ENCODE measurements at places on chromosomes 4 and X. TPM values are rescaled to one million over a fixed set of nuclear protein-coding genes. Genes with fewer than 3 reads are reported as not detected.

GRCh38 chr4:140579278-140579677 lies 10.5 kb upstream of the UCP1 start:
- H3K27ac ChIP-seq, result no peak overlapping the region
- no peaks in the 10 kb centered on the region for H3K36me3 ChIP-seq
- peaks cover 4% of the 10 kb centered on the region for H3K4me1 ChIP-seq
- no peak overlapping the region for H3K4me3 ChIP-seq

DNA sequence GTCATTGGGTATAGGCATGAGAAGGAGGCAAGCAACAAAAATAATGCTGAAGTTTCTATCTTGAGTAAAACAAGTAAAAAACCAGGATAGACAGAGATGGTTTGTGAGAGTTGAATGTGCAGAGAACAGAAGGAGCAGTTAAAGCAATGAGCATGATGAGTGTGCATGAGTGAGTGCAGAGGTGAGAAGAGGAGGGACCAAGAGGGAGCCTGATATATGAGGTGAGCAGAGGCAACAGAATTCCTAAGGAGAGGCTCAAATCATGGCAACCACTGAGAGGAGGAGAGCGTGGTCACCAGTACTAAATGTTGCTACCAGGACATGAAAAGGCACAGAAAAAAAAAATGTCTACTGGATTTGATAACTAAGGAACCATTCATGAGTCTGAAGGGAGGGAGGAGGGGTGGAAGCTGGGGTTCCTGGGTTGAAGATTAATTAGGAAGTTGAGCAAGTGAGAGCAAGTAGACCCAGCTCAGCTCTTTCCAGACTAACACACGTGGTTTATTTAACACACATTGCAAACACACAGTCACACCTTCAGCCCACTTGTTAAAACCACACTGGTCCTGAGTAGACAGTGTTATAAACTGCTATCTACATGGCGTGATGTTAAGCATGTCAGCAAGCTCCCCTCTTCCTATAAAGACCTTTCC lies 69.0 kb upstream of the IQCM start:
- no peaks in the 10 kb centered on the region for H3K27me3 ChIP-seq
- H3K4me3 ChIP-seq, result no peak overlapping the region
- H3K36me3 ChIP-seq, result no peaks in the 10 kb centered on the region
- H3K4me1 ChIP-seq, result no peaks in the 10 kb centered on the region

Gene GPM6B
- 119 TPM for total RNA-seq

Gene ZNF732
- total RNA-seq, result 5.1 TPM

DNA sequence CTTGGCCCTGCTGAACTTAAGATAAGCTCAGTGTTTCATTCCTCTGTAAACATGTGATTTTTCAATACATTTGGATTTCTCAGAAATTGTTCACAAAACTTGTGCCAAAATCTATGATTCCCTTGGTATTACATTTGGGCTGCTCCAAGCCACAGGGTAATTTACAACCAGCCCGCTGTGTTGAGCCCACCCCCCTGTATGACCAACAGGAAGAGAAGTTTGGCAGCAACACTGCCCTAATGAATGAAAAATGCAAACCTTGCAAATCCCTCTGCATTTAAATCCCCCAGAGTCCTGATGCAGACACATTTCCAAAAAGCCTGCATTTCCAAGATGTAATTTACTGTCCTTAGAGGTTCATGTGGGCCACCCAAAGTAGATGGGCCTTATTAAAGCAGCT lies 34.1 kb upstream of the GAB1 start:
- DNase-seq, result no peak
- no peak overlapping the region for H3K4me3 ChIP-seq
- H3K27ac ChIP-seq, result no peak overlapping the region
- no peaks in the 10 kb centered on the region for H3K36me3 ChIP-seq

- DNase-seq, result no peak
- no peaks in the 10 kb centered on the region for H3K27me3 ChIP-seq
- no peak overlapping the region for H3K27ac ChIP-seq
- H3K36me3 ChIP-seq, result no peaks in the 10 kb centered on the region
Observed at GRCh38 chr4:143188136-143189088, 3.7 kb downstream of the USP38 start.

DNA sequence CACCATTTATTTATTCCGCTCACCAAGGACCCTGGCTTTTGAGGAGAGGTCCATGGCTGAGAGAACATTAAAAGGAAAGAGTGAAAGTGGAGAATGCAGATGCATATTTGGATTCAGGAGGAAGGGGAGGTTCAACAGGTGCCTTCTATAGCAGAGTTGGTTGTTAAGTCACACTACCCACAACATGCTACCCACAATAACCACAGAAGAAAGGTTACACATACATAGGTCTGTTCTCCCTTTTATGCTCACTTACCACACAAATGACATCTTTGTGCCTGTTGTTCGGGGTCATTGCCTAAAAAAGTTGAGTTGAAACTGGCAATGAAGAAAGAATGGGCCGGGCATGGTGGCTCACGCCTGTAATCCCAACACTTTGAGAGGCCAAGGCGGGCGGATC lies 587.4 kb downstream of the RPA4 start:
- no peak for DNase-seq
- H3K4me1 ChIP-seq, result peaks cover 22% of the 10 kb centered on the region
- no peak overlapping the region for H3K27ac ChIP-seq
- no peaks in the 10 kb centered on the region for H3K27me3 ChIP-seq

- H3K27ac ChIP-seq, result no peak overlapping the region
- no peaks in the 10 kb centered on the region for H3K27me3 ChIP-seq
- peaks cover 7% of the 10 kb centered on the region for H3K36me3 ChIP-seq
- peak; percentile 30 for DNase-seq
- H3K4me3 ChIP-seq, result peak overlapping the region; percentile 84
Observed at GRCh38 chr4:2818351-2818939, 25.2 kb upstream of the ADD1 start.

DNA sequence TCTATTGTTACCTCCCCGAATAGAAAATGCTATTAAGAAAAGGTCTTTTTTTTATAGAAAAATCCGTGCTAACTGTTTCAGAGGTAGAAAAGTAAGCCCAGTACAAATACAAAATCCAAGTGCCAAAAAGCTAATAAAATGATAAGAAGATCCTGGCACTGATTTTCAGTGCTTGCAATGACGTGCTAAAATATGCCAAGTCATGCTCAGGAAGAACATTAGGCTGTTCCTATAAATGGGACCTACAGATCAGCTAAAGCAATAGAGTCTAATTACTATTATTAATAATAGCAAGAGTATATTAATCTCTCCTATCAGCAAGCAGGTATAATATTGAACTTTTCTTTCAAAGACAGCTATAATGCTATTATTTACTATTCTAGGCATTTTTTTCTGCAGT lies 305.8 kb downstream of the PPARGC1A start:
- H3K27ac ChIP-seq, result no peak overlapping the region
- no peaks in the 10 kb centered on the region for H3K27me3 ChIP-seq
- no peak for DNase-seq
- peaks cover 26% of the 10 kb centered on the region for H3K4me1 ChIP-seq
- H3K4me3 ChIP-seq, result no peak overlapping the region
